ENCODE measurements at places on chromosomes 2 and 18. TPM values are rescaled to one million over a fixed set of nuclear protein-coding genes. Genes with fewer than 3 reads are reported as not detected.

- no peak overlapping the region for H3K27ac ChIP-seq
- no peaks in the 10 kb centered on the region for H3K36me3 ChIP-seq
- H3K4me3 ChIP-seq = no peak overlapping the region
- DNase-seq = no peak
- no peaks in the 10 kb centered on the region for H3K4me1 ChIP-seq
Observed at GRCh38 chr2:198702796-198703195, 754.9 kb downstream of the SATB2 start.

DNA sequence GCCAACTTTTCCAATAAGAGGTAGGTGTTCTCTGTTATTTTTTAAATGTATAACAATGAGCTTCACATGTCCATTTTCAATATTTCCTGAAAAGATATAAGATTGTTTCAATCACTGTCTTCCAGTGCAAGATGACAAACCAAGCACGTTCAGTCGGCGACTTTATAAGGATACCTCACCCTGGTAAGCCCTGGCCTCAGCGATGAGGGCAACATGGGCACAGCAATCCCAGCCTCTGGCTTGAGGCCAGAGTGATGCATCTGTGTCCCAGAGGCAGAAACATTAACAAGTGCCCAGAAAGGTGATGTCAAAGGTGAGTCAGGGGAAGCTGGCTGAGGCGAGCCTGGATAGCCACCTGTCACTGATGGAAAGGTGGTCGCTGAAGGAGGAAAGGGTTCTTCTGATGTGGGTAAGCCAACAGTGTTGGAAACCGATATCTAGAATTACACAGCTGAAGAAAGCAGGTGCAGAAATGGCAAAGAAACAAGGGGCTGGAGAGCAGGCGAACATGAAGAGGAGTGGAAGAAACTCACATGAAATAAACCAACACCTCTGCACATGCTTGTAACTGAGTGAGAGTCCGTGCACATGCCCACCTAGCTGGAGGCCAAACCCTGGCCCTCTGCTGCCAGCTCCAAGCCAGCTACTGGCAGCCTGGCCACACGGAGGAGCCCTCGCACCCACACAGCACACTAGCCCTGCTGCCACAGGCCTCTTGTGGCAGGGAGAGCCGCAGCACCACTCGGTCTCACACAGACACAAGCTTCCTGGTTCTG, 65.5 kb downstream of the FBXO15 start:
- no peaks in the 10 kb centered on the region for H3K27me3 ChIP-seq
- H3K4me1 ChIP-seq = no peaks in the 10 kb centered on the region
- H3K27ac ChIP-seq = no peak overlapping the region
- no peaks in the 10 kb centered on the region for H3K36me3 ChIP-seq

- no peaks in the 10 kb centered on the region for H3K27me3 ChIP-seq
- no peak overlapping the region for H3K27ac ChIP-seq
- no peaks in the 10 kb centered on the region for H3K36me3 ChIP-seq
- no peak overlapping the region for H3K4me3 ChIP-seq
- no peak for DNase-seq
Observed at GRCh38 chr18:4987452-4988405, 209.3 kb downstream of the AKAIN1 start.

GRCh38 chr2:178128836-178129630, 16.8 kb downstream of the RBM45 start:
- no peaks in the 10 kb centered on the region for H3K27me3 ChIP-seq
- peaks cover 14% of the 10 kb centered on the region for H3K36me3 ChIP-seq
- H3K4me1 ChIP-seq = no peaks in the 10 kb centered on the region
- DNase-seq = no peak
- H3K4me3 ChIP-seq = no peak overlapping the region

Gene WNT10A
- 0.07 TPM for polyA plus RNA-seq

Gene MOGAT1
- polyA plus RNA-seq = not detected

Gene MYL1
- polyA plus RNA-seq = not detected
